ENCODE measurements at places on chromosomes 16 and 17.

GRCh38 chr16:11913425-11914079 is 2.2 kb downstream of the GSPT1 start:
- H3K27ac ChIP-seq = no peak overlapping the region
- peaks cover 22% of the 10 kb centered on the region for H3K36me3 ChIP-seq
- peak overlapping the region; percentile 97 for H3K4me3 ChIP-seq
- no peaks in the 10 kb centered on the region for H3K27me3 ChIP-seq

- no peak overlapping the region for H3K4me3 ChIP-seq
- H3K27me3 ChIP-seq = no peaks in the 10 kb centered on the region
- H3K27ac ChIP-seq = no peak overlapping the region
- no peaks in the 10 kb centered on the region for H3K36me3 ChIP-seq
Observed at GRCh38 chr17:35171834-35172233, 22.4 kb downstream of the SLC35G3 start.

- no peak for DNase-seq
- no peak overlapping the region for H3K4me3 ChIP-seq
- H3K36me3 ChIP-seq = no peaks in the 10 kb centered on the region
- H3K27ac ChIP-seq = no peak overlapping the region
- peaks cover 6% of the 10 kb centered on the region for H3K4me1 ChIP-seq
Observed at GRCh38 chr16:1003391-1004347, 22.1 kb downstream of the SOX8 start.

- peaks cover 77% of the 10 kb centered on the region for H3K36me3 ChIP-seq
- peaks cover 63% of the 10 kb centered on the region for H3K4me1 ChIP-seq
- no peak overlapping the region for H3K4me3 ChIP-seq
- peak overlapping the region; percentile 91 for H3K27ac ChIP-seq
- DNase-seq = peak; percentile 73
Observed at GRCh38 chr17:82244413-82245133, 15.7 kb downstream of the SLC16A3 start.

GRCh38 chr17:37789771-37790541 is 45.1 kb upstream of the HNF1B start:
- no peak overlapping the region for H3K27ac ChIP-seq
- no peak overlapping the region for H3K4me3 ChIP-seq
- H3K36me3 ChIP-seq = no peaks in the 10 kb centered on the region
- H3K4me1 ChIP-seq = no peaks in the 10 kb centered on the region
- no peaks in the 10 kb centered on the region for H3K27me3 ChIP-seq
- DNase-seq = no peak

DNA sequence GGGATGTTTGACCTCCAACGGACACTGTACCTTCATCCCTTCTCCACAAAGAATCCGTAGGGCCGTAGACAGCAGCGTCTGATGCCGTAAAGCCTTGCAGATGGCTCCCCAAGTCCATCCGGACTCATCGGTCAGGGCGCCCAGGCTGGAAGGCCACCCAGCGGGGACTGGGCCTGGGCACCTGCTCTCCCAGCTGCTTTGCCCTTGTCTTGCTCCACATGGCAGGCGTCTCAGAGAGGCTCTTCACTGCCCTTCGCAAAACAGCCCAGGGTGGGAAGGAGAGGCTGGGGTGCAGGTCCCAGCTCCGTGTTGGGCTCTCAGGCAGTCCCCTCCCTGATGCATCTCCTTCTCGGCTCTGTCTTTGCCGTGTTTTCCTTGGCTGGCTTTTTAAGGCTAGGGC is 6.2 kb upstream of the RPTOR start:
- no peak overlapping the region for H3K4me3 ChIP-seq
- H3K4me1 ChIP-seq = no peaks in the 10 kb centered on the region
- no peaks in the 10 kb centered on the region for H3K36me3 ChIP-seq
- no peak overlapping the region for H3K27ac ChIP-seq
- no peak for DNase-seq

DNA sequence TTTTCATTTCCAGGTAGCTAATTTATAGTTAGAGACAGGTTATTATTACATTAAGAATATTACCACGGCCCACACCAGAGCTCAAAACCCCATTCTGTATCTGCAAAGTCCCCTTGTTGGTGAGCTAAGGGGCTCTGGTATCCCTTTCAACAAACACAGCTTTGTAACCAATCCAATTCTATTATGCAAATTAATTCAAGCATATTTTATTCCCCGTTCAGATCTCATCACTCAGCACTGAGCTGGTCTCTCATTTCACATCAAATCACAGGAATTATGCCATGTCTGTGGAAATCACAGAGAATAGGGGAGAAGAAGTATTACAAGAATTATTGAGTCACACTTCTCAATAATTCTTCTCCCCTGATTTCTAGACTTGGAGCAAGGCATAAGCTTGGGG is 111.7 kb downstream of the CDH11 start:
- no peak for DNase-seq
- no peaks in the 10 kb centered on the region for H3K27me3 ChIP-seq
- peaks cover 10% of the 10 kb centered on the region for H3K36me3 ChIP-seq
- H3K4me1 ChIP-seq = no peaks in the 10 kb centered on the region

DNA sequence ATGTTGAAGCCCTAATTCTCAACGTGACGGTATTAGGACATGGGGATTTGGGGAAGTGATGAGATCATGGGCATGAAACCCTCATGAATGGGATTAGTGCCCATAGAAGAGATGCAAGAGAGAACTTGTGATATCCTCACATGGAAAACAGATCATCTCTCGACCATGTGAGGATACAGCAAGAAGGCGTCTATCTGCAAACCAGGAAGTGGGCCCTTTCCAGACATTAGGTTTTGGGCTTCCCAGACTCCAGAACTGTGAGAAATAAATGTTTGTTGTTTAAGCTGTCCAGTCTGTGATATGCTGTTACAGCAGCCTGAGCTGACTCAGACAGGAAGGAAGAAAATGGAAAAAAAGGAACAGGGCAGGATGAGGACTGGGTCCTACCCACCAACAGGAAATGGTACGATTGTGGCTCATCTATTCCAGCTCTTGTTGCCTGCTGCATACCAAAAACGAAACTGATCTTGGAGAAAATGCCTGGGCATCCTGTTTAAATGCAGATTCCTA is 21.9 kb upstream of the SSTR2 start:
- DNase-seq = no peak
- no peak overlapping the region for H3K27ac ChIP-seq
- no peaks in the 10 kb centered on the region for H3K36me3 ChIP-seq
- H3K4me3 ChIP-seq = no peak overlapping the region
- no peaks in the 10 kb centered on the region for H3K27me3 ChIP-seq

Measured in RWPE2 (cell line).